ENCODE measurements at places on chromosomes 13 and 19. TPM values are rescaled to one million over a fixed set of nuclear protein-coding genes. Genes with fewer than 3 reads are reported as not detected.

GRCh38 chr13:23588666-23589065 is 18.5 kb downstream of the TNFRSF19 start:
- DNase-seq: no peak

- DNase-seq: no peak
Measured at GRCh38 chr19:40663695-40664692, 26.5 kb downstream of the NUMBL start.

DNA sequence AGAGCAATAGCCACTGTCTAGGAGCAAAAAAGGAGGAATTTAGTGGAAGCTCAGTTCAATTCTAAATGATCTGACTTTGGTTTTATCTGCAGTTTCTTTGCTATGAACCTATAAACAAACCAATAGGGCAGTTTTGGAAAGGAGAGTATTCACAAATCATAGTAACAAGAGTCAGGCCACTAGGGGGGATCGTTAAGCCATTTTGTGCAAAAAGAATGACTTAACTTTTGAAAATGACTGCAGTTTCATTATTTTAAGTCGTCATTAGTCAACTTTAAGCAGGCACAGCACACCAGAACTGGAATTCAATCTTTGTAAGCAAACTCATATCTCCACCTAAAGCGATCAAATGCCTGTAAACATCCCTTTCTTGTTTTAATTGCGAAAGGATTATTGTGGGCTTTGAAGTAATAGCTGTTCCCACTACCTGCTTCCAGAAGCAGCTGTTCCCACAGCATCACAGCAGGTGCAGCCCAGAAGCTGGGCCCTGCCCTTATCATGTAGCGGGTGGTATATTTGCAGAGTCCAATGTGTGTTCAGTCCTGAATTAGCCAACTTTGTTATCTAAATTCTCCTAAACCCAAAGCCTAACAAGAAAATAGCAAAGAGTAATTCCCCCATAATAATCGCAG is 51.5 kb downstream of the SOX21 start:
- DNase-seq: no peak

The CD22 gene
- total RNA-seq: 2.9 TPM

DNA sequence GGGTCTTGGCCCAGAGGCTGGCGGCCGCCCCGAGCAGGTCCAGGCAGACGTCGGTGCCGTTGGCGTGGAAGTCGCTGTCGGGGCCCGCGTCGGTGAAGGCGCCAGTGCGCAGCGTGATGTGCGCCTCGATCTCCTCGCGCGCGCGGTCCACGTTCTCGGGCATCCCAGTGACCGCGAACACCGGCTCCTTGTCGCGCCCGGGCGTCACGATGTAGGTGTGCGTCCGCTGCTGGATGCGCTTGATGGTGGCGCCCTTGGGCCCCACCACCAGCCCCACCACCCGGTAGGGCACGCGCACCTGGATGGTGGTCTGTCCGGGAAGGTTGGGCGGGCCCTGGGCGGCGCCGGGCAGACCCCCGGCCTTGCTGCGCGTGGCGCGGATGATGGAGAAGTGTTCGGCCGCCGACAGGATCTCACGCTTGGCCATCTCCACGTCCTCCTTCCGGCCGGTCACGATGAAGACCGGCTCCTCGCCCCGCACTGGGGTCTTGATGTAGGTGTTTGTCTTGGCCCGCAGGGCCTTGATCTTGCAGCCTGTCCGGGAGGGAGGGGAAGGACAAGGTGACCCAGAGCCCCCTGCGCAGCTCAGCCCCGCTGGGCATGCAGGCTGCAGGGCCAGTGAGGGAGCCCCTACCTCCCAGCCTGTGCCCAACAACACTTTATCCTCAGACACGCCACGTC is 11.6 kb downstream of the MEX3D start:
- DNase-seq: peak; percentile 75

- no peak for DNase-seq
Measured at GRCh38 chr19:36577271-36577996, 4.3 kb upstream of the ZNF529 start.

DNA sequence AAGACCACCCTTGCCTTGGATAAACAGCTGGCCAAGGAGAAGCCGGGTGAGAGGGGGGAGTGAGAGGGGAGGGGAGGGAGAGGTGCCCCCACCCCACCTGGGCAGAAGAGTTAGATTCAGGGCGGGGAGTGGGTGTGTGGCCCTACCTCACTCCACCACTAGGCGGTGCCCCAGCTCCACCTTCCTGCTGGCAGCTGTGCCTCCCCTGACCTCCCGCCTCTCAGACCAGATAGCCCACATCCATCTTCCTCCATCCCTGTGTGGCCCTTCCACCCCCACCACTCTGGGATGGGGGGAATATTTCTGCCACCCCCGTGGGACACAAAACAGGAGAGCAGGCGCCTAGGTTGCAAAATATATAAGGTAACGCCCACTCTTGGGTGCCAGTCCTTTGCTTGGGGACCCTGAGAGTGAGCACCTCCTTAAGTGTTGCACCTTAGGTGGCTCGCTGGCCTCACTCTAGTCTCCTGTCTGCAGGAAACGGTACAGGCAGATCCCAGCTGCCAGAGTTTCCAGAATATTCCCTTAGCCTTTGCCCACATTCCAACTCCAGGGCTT is 13.8 kb upstream of the EHD2 start:
- DNase-seq: no peak

DNA sequence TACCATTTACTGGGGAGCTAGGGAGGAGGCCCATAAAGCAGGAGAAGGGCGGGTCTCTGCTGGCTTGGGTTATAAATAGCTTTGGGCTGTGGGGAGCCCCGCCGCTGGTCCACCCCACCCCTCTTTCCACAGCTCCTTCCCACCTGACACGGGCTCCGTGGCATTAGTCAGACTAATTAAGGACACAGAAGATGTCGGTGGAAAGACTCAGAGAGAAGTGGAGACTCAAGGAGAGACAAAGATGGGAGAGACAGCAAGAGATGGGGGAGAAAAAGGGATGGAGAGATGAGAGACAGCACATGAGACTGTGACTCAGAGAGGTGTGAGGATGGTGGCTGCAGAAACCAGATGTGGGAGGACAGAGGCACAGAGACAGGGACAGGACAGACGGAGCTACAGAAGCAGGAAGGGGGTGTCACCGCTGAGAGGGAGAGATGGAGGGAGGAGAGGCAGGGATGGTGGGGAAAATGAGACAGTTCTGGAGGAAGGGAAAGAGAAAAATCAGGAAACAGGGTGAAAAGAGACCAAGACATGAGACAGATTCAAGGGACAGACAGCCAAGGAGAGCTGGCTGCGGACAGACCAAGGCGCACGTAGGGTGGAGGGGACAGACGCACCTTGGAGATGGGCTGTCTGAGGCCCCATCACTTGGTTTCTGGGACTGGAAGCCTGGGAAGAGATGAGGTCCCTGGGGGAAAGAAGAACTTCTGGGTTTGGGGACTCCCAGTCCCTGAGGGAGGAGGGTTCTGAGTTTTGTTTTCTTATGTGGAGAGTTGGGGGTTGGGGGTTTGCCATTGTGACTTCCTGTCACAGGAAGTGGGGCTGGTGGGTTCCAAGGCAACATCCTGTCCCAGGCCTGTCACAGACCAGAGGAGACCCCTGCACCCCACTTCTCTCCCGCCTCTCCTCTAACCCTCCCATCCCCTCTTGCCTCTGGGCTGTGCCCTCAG is 4.1 kb downstream of the ARHGEF1 start:
- DNase-seq: no peak

DNA sequence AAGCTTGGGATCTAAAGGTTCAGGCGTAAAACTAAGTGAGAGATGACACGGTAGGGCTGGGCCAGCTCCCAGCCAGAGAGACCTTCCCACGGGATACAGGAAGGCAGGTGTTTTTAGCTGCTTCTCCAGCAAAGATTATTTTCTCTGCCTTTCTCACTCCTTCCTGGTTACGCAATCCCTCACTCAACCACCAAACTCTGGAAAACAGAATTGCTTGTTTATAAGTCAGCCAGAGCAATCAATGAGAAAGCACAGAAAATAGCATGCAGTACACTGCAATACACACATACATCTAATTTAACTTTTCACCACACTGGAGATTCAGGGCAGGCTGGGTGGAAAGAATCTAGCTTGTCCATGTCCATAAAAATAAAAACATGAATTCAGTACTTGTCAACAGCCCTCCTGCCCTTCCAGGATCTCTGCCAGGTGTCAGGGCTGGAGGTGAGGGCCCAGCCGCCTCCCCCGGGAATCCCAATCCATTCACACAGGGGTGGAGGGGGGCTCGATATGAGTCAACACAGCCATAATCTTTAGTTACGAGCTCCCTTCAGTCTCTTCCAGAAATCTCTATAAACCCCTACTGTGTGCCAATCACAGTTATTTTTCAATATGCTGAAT is 12.2 kb downstream of the RHPN2 start:
- no peak for DNase-seq

The KCNN4 gene
- 4.1 TPM for total RNA-seq

GRCh38 chr19:46180701-46181387 is 32.8 kb downstream of the IGFL2 start:
- DNase-seq: no peak

DNA sequence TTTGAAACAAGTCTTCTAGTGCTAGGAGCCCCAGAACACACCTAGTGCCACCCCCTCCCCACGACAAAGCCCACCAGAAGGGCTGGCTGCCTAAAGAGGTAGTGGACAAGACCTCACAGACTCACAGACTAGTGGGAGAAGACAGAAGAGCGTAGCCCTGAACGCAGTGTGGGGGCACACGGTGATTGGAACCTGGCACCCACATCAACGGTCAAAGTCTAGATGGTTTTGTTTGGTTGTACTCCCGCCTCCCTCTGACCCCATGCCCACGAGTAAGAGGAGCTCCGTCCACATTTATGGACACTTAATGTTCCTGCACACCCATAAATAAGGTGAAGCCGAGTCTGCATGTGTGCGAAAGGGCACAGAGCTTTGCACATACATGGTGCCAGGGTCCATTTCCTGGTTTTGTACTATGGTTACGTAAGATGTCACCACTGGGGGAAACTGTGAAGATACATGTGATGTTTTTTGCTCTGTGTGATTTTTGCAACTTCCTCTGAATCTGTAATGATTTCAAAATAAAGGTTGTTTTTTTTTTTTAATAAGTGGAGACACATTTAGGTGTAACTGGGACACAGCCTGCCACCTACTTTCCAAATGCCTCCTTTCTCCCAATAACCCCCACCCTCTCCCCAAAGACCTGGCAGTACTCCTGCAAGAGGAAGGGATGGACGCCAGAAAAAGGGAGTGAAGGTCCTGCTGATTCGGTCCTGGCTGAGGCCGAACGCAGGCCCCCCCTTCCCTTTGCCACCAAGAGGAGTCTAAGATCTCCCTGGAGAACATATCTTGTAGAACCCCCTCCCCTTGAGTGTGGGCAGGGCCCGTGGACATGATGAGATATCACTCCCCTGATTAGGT is 72.8 kb downstream of the GNG7 start:
- no peak for DNase-seq

DNA sequence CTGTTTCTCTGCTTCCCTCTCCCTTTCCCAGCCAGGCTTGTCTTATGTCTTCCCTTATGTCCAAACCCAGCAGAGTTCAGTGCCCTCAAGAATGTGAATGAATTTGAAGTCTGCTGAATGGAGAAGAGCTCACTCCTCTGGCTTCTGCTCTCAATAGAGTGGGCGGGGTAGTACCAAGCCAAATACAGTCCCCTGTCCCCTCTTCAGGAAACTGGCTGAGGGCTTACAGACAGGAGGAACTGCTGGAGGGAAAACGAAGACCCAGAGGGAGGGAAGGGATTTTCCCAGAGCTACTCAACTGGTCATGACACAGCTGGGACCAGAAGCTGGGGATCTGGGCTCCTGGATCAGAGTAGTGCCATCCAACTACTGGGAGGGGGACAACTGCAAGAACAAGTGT is 32.9 kb upstream of the POU2F2 start:
- no peak for DNase-seq

The FXYD1 gene
- 202 TPM for total RNA-seq
